Panc1 (cell line): ENCODE measurements at places on chromosomes 13 and 19. TPM values are rescaled to one million over a fixed set of nuclear protein-coding genes. Genes with fewer than 3 reads are reported as not detected.

METTL21C gene
- not detected for total RNA-seq

HNRNPM gene
- total RNA-seq = 225 TPM

KIR3DL1 gene
- total RNA-seq = not detected

CYP4F12 gene
- total RNA-seq = 1.7 TPM

EPSTI1 gene
- 0.69 TPM for total RNA-seq

DNA sequence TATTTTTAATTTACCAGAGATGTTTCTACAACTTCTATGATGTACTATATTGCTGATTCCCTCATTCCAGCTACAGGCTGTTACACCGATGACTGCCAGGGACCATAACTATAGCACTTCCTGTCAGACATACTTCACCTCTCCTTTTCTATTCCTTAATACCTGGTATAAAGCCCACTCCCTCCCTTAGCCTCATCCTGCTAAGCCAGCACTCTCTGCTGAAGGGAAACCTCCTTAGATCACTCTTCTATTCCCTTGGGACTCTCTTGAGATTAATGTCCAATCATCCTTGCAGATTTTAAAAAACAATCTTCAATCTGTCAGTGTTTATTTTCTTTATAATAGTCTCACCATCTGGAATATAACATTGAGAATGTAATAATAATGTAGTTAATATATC, 127.9 kb downstream of the DIAPH3 start:
- no peak overlapping the region for H3K4me3 ChIP-seq
- H3K27me3 ChIP-seq = no peaks in the 10 kb centered on the region
- no peaks in the 10 kb centered on the region for H3K4me1 ChIP-seq
- DNase-seq = no peak
- H3K36me3 ChIP-seq = no peaks in the 10 kb centered on the region

- no peak overlapping the region for H3K27ac ChIP-seq
- no peak overlapping the region for H3K4me3 ChIP-seq
- H3K27me3 ChIP-seq = peaks cover 7% of the 10 kb centered on the region; the same call in 1 of the 2 replicates
Measured at GRCh38 chr19:35977446-35978222, 17.4 kb upstream of the SDHAF1 start.

DNA sequence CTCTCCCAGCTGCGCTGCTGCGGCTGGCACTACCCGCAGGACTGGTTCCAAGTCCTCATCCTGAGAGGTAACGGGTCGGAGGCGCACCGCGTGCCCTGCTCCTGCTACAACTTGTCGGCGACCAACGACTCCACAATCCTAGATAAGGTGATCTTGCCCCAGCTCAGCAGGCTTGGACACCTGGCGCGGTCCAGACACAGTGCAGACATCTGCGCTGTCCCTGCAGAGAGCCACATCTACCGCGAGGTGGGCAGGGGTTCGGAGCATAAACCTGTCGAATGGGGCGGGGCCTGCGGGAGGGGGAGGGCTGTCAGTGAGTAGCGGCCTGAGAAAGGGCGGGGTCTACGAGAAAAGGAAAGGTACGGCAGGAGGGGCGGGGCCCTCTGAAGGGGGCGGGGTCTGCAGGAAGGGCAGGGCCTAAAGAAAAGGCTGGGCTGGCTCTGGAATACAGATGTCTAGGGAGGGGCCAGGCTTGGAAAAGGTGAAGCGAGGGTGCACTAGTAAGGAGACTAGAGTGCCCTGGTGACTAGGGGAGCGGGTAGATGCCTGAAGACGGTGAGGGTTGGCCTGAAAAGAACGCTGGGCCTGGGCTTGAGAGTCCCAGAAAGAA, 3.6 kb downstream of the CD37 start:
- H3K27me3 ChIP-seq = no peaks in the 10 kb centered on the region
- H3K4me1 ChIP-seq = peaks cover 3% of the 10 kb centered on the region; the same call in 1 of the 2 replicates
- no peaks in the 10 kb centered on the region for H3K36me3 ChIP-seq
- H3K4me3 ChIP-seq = peak overlapping the region; percentile 33

- H3K27ac ChIP-seq = peak overlapping the region; percentile 29; the same call in 1 of the 2 replicates
- no peaks in the 10 kb centered on the region for H3K36me3 ChIP-seq
- no peaks in the 10 kb centered on the region for H3K27me3 ChIP-seq
- no peaks in the 10 kb centered on the region for H3K4me1 ChIP-seq
Measured at GRCh38 chr19:459724-460511, 915 bp downstream of the SHC2 start.

DNA sequence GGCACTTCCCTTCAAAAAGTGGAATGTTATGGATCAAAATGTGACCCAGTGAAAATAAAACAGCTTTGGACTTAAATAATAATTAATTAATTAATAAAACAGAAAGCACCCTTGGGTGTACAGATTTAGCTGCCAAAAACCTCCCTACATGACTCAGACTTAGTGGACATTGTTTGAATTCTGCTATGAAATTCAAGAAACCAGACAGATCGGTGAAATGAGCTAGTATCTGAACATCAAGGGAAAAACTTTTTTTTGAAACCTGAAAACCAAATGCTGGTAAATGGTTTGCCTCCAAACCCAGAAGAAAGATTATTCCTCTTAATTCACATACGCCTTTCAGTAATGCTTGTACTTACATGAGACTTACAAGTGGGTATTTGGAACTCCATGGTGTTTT, 33.5 kb downstream of the SOX21 start:
- H3K27ac ChIP-seq = no peak overlapping the region
- no peak overlapping the region for H3K4me3 ChIP-seq
- H3K36me3 ChIP-seq = no peaks in the 10 kb centered on the region

DNA sequence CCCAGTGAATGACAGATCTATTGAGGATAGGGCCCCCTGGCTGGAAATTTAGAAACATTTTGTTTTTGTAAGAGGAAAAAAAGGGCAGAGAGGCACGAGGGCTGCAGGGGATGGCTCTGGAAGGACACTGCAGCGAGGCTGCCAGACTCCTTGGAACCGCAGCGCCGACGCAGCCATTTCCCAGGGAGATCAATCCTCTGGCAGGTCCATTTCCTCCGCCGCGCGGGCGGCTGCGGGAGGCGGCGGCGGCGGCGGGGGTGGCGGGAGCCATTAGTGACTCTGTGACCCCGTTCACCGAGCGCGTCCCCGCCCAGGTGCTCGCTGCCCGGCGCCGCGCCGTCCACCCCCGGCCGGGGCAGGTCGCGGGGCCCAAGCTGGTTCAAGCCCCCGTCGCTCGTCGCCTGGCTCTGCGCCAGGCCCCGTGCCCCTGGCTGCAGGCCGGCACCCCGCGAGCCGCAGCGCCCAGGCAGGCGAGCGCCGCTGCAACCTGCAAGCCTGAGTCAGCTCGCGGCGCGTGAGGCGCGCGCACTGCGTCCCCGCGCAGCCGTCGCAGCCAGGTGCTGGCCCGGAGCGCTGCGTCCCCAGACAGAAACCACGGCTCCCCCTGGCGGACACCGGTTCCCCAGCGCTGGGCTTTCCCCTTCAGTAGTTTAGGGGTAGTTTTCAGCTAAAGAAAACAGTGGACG, 192.6 kb downstream of the KATNAL1 start:
- no peaks in the 10 kb centered on the region for H3K27me3 ChIP-seq
- peak; percentile 17 for DNase-seq
- H3K36me3 ChIP-seq = no peaks in the 10 kb centered on the region
- H3K4me1 ChIP-seq = peaks cover 3% of the 10 kb centered on the region
- H3K4me3 ChIP-seq = peak overlapping the region; percentile 57

DNA sequence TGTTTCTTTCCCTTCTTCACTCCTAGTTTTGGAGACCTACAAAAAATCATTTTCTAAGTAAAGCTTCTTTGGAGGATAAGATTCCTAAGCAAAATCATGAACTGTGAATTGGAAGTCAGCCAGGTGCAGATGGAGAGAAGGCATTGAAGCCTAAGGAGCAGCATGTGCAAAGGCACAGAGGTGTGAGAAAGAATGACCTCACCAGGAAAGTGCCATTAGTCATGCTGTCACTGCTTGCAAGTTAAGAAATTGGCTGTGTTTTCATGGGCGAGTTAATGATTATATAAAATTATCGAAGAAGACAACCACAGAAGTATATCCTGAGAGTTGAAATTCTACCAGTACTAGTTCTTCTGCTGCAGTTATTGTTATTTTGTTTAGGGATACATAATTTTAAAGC, 80.3 kb upstream of the KLHL1 start:
- no peaks in the 10 kb centered on the region for H3K36me3 ChIP-seq
- no peak overlapping the region for H3K27ac ChIP-seq
- no peak overlapping the region for H3K4me3 ChIP-seq
- DNase-seq = no peak
- H3K27me3 ChIP-seq = no peaks in the 10 kb centered on the region
- H3K4me1 ChIP-seq = no peaks in the 10 kb centered on the region

- H3K4me1 ChIP-seq = peaks cover under 1% of the 10 kb centered on the region; the same call in 1 of the 2 replicates
- H3K27me3 ChIP-seq = no peaks in the 10 kb centered on the region
- H3K27ac ChIP-seq = no peak overlapping the region
Measured at GRCh38 chr13:99600318-99600717, 99.0 kb downstream of the TM9SF2 start.

DNA sequence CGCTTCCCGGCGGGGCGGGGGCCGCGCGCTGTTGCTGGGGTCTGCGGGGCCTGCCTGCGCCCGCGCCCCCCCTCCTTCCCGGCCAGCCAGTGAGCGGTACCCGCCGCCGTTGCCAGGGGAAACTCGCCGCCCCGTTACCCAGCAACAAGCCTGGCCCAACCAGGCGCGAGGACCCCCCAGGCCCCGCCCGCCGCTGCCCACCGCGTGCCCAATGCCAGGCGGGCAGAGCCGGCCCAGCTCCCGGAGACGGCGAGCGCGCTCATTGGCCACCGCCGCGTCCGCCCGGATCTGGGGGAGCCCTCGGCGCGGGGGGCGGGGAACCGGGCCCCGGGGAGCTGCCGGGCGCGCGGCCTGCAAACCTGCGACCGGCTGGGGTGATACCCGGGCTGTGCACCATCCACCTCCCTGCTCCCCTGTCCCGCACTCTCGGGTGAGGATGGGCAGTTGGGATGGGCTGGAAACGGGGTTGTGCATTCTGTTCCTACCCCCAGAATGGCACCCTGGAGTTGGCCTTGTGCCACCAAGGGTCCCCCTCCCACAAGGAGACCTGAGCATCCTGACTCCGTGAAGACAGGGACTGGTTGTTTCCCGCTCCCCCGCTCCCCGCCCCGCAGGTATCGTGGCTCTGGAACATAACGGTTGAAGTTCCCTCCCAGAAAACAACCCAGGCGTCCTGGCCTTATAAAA, 8.8 kb upstream of the BBC3 start:
- no peaks in the 10 kb centered on the region for H3K36me3 ChIP-seq
- H3K27me3 ChIP-seq = no peaks in the 10 kb centered on the region
- peaks cover 4% of the 10 kb centered on the region for H3K4me1 ChIP-seq

GRCh38 chr13:24899601-24900000, 135.6 kb downstream of the RNF17 start:
- no peak overlapping the region for H3K4me3 ChIP-seq
- peaks cover 4% of the 10 kb centered on the region; the same call in 1 of the 2 replicates for H3K36me3 ChIP-seq
- H3K27ac ChIP-seq = no peak overlapping the region

GRCh38 chr13:46982856-46983582, 86.2 kb upstream of the HTR2A start:
- no peak overlapping the region for H3K27ac ChIP-seq
- H3K4me3 ChIP-seq = no peak overlapping the region
- H3K36me3 ChIP-seq = no peaks in the 10 kb centered on the region
- no peaks in the 10 kb centered on the region for H3K4me1 ChIP-seq
- no peaks in the 10 kb centered on the region for H3K27me3 ChIP-seq

DNA sequence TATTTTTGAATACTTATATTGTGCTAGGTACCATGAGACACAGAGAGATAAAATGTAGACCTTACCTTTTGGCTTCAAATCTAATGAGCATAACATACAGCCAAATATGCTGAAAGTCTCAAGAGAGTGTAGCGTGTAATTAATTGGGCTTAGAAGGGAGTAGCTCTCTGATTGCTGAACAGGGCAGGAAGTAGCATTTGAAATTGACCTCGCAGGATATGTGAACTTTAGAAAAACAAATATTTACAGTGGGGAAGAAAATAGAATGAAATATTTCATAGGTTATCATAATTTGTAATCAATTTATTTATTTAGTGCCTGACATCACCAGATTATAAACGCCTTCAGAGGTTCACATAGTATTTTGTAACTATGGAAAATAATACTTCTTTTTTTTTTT, 327.1 kb downstream of the RFC3 start:
- H3K4me1 ChIP-seq = no peaks in the 10 kb centered on the region
- H3K4me3 ChIP-seq = no peak overlapping the region
- no peaks in the 10 kb centered on the region for H3K36me3 ChIP-seq
- H3K27ac ChIP-seq = no peak overlapping the region
- no peaks in the 10 kb centered on the region for H3K27me3 ChIP-seq
- DNase-seq = no peak
